ENCODE measurements at places on chromosomes 5 and 9.

GRCh38 chr9:132547976-132548730 is 34.3 kb upstream of the BARHL1 start:
- no peak for DNase-seq

DNA sequence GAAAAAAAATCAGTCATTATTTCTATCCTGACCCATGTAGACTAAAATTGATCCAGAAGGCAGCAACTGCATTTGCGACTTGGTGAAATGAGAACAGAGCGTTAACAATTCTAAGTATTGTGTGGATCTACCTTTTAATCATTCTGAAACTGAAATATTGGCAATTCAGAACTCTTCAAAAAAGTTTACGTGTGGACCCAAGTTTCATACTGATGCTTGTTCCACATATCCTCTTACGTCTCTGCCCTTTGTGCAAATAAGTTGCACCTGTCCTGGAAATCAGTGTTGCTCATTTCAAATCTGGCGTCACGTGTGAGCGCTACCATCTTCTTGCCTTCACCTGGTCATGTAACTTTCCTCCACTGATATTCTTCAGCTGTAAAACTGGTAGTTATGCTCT is 74.7 kb downstream of the NTRK2 start:
- DNase-seq = no peak

DNA sequence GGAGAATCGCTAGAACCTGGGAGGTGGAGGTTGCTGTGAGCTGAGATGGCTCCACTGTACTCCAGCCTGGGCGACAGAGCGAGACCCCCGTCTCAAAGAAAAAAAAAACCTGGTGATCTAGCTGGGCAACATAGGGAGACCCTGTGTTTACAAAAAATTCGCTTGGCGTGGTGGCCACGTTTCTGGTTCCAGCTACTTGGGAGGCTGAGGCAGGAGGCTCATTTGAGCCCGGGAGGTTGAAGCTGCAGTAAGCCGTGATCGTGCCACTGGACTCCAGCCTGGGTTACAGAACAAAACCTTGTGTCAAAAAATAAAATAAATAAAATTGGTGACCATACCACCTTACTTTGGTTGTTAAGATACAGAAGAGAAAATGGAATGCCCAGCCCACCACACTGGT is 1.8 kb upstream of the HNRNPAB start:
- no peak for DNase-seq

DNA sequence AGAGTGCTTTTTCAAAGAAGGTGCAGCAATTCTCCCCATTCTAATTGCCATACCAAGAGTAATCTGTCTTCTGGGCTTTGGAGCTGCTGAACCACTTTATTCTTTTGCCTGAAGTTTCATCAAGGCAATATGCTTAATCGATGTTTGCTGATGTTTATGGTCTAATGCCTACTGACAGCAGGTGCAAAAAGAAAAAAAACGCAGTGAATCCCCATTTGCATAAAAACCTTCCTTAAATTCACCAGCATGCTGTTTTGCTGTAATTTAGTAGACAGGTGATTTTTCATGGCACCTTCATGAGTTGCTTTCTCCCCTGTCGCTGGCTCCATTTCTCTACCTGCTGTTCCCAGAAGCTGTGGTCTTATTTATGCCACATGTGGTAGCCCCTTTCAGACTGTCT is 83.1 kb upstream of the MAST4 start:
- DNase-seq = no peak

DNA sequence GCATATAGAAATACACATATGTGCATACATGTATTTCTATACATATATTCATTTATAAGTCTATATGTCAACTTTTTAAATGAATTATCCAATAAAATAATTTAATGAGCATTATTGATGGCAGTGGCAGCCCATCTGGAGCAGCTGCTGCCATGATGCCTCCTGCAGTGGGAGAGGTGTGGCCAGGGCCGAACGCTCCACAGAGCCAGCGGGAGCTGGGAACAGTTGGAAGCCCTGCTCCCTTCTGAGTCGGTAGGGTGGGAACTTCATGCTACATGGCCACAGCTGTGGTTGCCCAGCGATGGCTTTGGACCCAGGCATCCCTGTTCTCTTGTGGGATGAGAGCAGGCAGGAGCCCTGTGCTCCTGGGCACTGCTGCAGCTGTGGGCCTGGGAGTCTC is 812.4 kb upstream of the CTNND2 start:
- DNase-seq = no peak

GRCh38 chr9:90333226-90333625 is 309.4 kb downstream of the DIRAS2 start:
- DNase-seq = no peak

DNA sequence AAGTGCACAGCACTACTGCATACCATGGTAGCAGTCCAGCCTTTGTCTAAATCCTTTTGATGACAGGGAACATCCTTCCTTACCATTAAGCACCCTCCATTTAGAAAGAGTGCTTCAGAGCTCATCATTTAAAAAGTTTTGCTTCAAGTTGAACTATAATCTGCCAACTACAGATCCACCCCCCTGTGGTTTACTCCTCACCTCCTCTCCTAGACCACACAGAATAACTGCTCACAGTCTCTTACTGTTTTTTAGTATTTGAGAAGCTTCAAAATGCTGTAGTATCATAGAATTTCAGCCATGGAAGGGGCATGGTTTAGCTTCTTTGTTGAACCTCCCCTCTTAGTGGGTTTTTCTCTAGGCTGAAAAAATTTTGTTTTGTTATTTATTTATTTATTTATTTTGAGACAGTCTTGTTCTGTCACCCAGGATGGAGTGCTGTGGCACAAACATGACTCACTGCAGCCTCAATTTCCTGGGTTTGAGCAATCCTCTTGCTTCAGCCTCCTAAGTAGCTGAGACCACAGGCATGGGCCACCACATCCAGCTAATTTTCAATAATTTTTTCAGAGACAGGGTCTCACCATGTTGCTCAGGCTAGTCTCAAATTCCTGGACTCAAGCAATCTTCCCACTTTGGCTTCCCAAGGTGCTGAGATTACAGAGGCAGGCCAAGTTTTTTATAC is 384.3 kb upstream of the RFX3 start:
- no peak for DNase-seq

GRCh38 chr5:108747774-108748400 is at the start of gene FER:
TSS of gene FER (plus strand) at chr5:108747897. CDS start at chr5:108798183, 50,286 bp downstream.
- DNase-seq = peak; percentile 69

DNA sequence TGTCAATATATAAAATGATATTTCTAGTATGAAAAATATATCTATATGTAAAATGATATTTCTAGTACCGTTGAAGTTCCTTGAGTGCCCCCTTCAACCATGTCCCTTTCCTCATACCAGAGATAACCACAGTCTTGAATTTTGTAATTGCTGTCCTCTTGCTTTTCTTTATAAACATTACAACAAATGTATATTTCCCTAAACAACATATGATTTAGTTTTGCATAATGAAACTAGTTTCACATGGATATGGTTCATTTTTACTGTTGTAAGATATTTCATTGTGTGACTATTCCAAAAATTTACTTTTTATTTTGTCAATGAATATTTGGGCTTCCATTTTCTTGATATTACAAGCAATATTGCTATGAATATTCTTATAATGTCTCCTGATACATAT is 14.0 kb downstream of the NLN start:
- DNase-seq = no peak

DNA sequence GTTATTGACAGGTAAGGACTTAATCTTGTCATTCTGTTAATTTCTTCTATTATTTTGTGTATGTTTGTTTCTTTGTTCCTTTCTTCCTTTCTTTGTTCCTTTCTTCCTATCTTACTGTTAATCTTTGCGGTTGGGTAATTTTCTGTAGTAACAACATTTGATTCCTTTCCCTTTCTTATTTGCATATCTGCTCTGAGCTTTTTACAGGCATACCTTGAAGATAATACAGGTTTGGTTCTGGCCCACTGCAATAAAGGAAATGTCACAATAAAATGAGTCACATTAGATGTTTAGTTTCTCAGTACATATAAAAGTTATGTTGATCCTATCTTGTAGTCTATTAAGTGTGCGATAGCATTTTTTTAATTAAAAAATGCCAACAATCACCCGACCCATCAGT is 440.7 kb downstream of the NFIB start:
- no peak for DNase-seq

DNA sequence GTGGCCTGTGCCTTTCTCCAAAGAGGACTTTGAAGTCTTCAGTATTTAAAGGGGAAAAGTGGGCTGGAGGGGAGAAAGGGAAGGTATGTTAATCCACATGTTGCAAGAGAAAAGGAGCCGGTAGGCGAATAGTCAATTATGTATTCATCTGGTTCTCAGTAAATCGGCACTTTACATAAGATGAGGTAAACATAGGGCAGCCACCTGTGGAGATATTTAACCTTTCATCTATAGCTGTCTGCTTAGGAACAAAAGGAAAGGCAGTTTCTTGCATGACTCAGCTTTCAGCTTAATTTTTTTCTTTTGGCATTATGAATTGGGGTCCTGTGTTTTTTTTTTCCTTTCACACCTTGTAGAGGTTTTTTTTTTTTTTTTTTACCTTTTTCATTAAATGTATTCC is 42.2 kb downstream of the FGD3 start:
- DNase-seq = no peak

DNA sequence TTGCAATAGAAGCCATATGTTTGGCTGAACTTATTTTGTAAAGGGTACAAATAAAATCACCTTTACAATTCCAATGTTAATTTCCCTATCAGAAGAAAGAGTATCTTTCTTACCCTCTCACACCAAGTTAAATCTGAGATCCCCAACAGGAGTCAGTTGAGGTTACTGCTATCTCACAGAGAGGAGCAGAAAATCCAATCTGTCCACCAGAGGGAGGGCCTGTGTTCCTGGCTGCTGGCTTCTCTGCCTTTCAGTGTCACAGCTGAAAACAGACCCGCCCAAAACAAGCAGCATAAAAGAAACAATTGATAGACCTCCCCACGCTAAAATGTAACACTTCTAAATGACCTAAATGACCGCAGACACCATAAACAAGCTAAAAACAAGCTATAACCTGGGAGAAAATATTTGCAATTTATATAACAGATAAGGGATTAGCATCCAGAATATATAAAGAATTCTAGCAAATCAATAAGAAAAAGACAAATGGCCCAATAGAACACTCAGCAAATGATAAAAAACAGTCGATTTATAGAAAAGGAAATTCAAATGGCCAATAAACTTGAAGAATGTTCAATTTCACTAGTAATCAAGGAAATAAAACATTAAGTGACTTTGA is 24.5 kb upstream of the MVB12B start:
- no peak for DNase-seq

DNA sequence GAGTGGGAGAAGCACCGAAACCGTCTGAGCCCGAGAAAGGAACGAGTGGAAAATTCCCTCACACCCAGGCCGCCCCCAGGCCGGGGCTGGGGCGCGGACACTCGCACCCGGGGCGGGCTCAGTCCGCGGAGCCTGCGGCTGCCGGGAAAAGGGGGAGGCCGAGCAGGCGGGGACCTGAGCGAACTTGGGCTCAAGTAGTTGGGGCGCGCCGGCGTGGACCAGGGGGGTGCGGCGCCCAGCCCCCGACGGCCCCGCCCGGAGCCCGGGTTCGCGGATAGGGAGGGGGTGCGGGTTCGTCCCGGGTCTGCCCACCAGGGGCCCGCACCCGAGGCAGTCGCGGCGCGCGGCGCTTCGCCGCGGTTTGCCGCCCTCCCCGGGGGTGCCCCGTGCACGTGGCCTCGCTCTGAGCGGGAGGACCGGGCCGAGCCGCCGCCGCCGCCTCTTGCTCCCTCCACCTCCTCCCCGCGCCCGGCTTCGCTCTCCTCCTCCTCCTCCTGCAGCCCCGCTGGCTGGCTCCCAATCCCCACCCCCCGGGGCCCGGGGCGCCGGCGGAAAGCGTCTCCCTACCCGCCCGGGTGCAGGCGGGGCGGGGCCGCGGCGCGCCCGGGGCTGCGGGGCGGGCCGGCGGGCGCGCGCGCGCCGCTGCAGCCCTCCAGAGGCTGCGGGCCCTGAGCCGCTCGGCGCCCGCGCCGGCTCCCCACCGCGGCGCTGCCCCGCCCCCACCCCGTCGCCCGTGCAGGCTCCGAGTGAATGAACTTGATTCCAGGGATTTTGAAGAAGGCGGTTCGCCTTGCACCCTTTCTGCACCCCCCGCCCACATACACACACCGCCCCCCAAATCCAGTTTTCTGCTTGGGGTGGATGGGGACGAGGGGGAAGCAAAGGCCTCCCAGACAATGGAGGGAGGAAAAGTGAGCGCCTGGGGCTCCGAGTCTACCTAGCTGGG is 1.3 kb upstream of the NFIB start:
- no peak for DNase-seq

DNA sequence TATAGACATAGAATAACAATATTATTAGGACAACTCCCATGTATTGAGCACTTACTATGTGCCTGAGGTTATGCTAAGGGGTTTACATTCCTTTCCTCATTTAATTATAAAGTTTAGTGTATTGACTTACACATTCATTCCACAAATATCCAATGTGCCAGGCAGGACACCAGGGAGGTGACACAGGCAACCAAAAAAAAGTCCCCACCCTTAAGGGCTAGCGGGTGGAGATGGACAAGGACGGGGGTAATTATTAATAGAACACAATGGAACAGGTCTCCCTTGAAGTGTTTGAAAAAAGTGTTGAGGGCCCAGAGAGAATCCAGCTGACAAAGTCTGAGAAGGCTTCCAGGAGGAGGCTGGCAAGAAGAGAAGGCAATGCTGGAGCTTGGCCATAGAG is 5.7 kb downstream of the TBC1D2 start:
- DNase-seq = no peak

DNA sequence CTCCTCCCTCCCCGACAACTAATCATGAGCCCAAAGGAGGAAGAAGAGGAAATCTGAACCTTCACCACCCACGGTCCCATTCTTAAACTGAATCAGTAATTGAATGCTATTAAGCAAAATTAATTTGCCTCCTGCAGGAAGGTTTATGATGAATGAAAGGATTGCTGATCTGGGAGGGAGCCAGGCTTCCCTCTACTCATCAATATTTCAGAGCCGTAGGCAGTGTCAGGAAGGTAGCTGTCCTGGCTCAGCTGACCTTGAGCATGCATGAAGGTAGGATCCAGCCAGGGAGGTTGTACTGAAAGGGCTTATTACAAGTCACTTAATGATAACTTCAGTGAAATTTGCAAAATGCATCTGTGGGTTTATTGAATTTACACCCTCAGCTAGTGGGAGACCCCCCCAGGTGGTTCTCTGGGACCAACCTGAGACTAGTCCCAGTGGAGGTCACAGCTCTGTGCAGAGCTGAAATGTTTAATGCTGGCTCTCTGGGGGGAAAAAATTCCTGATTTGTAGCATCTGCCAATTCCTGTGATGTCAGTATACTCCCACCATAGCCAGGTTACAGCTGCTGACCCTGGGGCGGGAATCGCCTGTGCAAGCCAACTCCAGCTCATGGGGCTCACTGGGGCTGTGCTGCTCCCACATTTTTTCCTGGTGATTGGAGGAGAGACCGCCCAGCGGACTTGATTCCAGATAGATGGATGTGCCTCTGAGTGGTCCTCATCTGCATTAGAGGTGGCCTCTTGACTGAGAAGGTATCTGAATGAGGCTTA is 47.9 kb upstream of the NCS1 start:
- DNase-seq = no peak

Measured in T-helper 2 cell (primary cell).